ENCODE measurements at places on chromosomes 1 and 21.
A peak's percentile ranks its signal among the peaks of the same experiment; 100 is the strongest.

DNA sequence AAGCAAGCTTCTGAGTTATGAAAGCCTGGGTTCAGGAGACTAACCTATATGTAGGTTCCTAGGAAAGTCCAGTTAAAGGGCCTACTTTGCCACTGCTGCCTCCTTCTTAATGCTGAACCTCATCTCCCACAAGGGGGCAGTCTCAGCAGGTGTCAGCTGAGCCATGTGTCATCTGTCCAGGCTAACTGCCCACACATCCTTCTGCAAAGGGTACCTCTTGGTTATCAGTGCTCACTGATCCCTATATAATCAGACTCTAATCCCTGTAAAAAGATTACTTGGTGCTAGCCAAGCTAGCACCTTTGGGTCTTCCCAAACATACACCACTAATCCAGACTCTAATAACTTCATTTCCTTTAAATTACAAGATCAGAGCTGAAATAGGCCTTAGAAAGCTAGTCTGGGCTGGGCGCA lies 9.0 kb downstream of the PRDX1 start:
- DNase-seq = peak; percentile 83

GRCh38 chr1:226293553-226293920 lies 15.4 kb downstream of the LIN9 start:
- DNase-seq = no peak

- DNase-seq = no peak
These were observed 110.1 kb downstream of the FOXD2 start for GRCh38 chr1:47547753-47548573.

DNA sequence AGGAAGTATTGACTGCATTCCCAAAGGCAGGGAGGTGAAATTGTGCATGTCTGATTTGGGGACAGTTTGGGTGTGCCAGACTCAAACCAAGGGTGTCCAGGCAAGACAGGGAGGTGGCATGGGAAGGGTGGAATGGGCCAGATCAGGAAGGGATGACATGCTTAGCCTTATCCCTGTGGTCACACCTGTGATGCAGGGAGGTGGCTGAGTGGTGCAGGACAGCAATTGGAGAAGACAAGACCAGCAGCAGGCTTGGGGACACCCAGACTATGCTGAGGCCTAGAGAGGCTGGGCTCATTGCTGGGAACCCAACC lies 4.0 kb downstream of the FOXO6 start:
- no peak for DNase-seq

DNA sequence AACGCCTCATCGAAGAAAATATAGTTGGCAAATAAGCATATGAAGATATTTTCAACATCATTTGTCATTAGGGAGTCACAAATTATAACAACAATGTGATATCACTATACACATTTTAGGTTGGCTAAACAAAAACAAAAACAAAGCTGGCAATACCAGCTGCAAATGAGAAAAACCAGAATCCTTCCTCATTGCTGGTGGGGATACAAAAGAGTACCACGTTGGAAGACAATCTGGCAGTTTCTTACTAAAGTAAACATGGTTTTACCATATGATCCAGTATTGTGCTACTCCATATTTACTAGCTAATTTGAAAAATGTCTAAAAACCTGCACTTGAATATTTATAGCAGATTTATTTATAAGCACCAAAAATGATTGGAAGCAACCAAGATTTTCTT lies 1204.1 kb downstream of the MRPL39 start:
- DNase-seq = no peak

GRCh38 chr1:13825033-13825432 lies 125.0 kb downstream of the PRDM2 start:
- DNase-seq = no peak

DNA sequence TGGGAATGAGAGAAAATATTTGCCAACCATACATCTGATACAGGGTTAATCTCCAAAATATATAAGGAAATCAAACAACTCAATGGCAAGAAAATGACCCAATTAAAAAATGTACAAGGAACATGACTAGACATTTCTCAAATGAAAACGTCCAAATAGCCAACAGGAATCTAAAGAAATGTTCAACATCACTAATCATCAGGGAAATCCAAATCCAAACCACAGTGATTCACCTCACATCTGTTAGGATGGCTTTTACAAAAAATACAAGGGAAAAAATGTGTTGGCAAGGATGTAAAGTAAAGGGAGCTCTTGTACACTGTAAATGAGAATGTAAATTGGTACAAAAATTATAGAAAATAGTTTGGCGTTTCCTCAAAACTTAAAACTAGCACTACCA lies 54.7 kb upstream of the ZRANB2 start:
- DNase-seq = no peak

DNA sequence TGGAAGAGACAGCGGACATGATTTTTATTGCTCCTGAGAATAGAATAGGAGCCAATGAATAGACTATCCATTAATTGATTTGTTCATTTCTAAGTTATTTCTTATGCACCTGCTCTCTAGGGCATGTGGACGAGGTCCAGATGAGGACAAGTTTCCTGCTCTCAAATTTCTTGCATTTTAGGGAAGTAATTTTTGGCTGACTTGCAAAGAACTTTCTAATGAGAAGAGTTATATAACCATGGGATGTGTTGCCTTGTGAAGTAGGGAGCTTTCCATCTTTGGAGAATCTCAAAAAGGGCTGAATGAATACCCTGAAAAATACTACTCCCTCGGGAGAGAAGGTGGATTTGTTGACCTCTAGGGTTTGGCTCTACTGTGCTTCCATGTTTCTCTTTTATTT lies 243.0 kb downstream of the KIF26B start:
- no peak for DNase-seq

- peak; percentile 49 for DNase-seq
These were observed 92.6 kb upstream of the VAV3 start for GRCh38 chr1:108057541-108057940.

GRCh38 chr1:51966559-51966958 lies 23.9 kb downstream of the RAB3B start:
- DNase-seq = no peak

GRCh38 chr1:220879509-220880361 lies 492 bp downstream of the HLX start:
- DNase-seq = peak; percentile 40

DNA sequence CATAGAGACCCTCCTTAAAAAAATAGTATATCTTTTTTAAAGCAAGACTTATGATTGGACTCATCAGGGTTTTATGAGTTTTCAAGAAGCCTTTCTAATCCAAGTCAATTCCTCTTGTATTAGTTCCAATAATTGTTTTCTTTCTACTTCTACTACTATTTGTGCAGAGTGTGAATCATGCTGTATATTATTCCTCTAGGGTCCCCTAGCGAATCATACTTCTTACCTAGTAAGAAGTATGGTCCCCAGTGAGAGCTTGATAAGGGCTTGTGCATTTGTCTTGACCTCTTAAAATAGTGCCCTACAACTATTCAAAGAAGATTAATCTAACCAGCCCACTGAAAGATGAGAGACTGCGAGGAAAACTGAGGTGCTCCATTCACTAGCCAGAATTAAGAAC lies 715.7 kb upstream of the ZP4 start:
- no peak for DNase-seq

DNA sequence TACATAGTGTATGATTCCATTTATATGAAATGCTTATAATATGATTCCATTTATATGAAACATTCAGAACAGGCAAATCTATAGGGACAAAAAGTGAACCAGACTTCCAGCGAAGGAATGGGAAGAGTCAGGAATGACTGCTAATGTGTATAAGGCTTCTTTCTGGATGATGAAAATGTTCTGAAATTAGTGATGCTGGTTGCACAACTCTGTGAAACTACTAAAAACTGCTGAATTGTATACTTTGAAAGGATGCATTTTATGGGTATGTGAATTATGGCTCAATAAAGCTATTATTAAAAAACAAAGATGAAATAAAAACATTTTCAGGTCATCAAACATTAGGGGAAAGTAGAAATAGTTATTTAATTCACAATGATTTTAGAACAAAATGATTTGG lies 14.1 kb upstream of the IL24 start:
- no peak for DNase-seq

GRCh38 chr1:5983361-5984103 lies 8.7 kb downstream of the NPHP4 start:
- no peak for DNase-seq

GRCh38 chr1:155126556-155127104 lies 1.0 kb upstream of the EFNA1 start:
- DNase-seq = peak; percentile 86
